ENCODE measurements at places on chromosomes 7 and 10.
A peak's percentile ranks its signal among the peaks of the same experiment; 100 is the strongest.

- DNase-seq: no peak
Observed at GRCh38 chr7:33850768-33851167, 54.6 kb upstream of the BMPER start.

DNA sequence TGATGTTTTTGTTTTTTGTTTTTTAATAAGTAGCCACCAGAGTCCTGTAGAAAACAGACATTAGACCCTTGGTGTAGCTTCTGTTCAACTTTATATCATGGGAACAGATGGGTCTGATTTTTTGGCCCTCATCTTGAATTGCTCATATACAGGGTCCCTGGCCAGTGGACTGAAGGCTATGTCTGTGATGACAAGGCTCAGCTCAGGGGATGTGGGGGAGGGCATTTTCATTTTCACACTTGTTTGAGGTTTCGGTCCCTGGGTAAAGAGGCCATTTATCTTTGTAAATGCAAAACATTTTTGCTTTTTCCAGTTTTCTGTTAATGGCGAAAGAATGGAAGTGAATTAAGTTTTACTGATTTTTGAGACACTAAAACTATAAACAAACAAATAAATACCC lies 257.6 kb upstream of the PHYHIPL start:
- DNase-seq: no peak

GRCh38 chr7:130951976-130952876 lies 218.2 kb upstream of the KLF14 start:
- DNase-seq: no peak

DNA sequence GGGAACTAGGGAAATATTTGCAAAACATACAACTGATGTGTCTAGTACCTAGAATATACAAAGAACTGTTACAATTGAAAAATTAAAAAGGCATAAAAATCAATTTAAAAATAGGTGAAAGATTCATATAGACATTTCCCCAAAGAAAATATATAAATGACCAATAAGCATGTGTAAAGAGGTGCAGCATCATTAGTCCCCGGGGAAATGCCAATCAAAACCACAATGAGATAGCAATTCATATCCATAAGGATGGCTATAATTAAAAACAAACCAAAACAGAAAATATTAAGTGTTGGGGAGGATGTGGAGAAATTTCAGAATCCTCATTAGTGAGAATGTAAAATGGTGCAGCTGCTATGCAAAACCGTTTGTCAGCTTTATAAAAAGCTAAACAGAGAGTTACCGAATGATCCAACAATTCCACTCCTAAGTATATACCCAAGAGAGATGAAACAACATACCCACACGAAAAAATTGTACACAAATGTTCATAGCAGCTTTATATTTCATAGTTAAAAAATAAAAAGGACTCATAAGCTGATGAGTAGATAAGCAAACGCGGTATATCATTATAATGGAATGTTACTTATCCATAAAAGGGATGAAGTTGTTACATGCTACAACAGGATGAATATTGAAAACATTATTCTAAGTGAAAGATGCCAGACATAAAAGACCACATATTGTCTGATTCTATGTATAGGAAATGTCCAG lies 210.1 kb upstream of the INHBA start:
- DNase-seq: no peak

- no peak for DNase-seq
Observed at GRCh38 chr10:124661660-124662180, 82.5 kb downstream of the FAM53B start.

DNA sequence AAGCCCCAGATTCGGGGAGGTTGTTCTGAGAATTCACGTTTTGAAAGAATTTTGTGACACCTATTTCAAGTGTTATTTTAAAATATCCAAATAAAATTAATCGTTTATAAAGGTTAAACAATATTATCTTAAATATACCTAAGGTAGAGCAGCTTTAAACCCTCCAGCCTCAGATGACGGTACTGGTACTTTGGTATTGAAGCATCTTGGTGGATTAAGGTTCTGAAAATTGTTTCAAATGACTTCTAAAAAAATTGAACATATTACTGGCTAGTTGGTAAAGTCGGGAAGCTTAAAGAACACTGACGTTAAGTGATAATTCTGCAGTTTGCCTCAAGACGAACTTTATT lies 392 bp upstream of the HUS1 start:
- DNase-seq: no peak

DNA sequence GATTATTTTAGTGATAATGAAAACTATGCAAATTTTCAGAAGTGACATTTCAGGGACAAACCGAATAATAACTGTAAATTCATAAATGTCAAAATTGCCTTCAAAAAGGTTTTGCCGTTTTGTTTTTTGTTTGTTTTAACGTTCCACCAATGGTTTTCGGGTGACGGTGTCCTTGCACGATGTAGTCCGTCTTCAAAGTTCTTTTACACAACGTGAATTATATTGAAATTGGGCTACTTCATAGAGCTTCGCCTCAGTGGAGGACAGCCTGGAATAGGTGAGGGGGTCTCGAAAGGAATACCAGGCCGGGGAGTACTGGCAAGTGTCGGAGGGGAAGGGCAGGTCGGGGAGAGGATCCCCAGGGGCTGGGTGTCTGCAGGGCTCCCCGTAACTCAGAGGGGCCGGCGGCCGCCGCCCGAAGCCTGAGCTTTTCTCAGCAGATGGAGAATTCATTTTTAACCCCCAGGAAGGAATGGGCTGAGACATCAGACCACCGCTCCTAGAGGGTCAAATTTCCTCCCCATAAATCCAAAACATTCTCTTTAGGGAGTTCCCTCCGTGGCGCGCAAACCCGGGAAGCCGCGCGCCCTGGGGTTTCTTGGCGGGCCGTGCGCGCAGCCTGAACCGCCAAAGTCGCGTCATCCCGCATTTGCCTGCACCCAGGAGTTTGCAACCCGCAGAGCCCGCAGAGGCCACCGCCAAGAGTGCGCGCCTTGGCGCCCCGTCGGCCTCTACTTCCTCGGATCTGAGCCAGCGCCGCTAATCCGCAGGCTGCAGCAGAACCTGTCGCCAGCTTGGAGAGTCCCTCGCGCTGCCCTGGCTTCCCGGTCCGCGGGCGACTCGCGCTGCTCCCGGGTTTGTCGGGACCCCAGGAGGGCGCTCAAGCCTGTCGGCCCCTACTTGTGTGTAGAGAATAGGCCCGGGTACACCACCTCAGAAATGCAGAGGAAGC lies 17.3 kb upstream of the EVX1 start:
- no peak for DNase-seq

- no peak for DNase-seq
Observed at GRCh38 chr7:34191771-34192479, 286.6 kb downstream of the BMPER start.

GRCh38 chr7:158355456-158356065 lies 232.1 kb downstream of the PTPRN2 start:
- DNase-seq: no peak

DNA sequence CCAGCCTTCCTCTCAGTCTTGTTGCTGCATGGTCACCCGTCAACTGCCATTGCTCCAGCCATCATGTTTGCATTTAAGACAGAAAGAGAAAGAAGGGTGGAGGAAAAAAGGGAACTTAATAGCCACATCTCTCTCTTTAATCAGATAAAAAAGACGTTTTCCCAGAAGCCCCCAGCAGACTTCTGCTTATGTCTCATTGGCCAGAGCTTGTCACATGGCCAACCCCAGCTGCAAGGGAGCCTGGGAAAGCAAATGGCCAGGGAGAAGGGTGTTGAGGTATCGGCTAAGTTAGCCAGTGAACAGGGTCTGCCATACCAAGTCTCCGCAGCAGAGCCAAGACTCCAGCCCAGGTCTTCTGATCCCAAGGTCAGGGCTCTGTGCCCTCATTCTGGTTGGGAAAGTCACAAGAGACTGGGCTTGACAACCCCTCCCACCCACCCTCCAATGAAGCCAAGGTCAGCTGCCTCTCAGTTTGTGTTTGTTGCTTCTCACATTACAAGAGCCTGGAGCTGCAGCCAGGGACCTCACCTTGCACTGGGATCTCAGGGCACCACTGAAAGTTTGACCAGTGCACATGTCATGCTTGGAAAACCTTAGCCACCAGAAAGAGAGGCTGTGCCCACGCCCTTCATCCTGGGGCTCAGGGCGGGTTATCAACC lies 80.3 kb upstream of the LYZL2 start:
- no peak for DNase-seq

GRCh38 chr7:99975782-99976521 lies at the start of gene AZGP1:
AZGP1 (minus strand) TSS chr7:99976031; CDS start chr7:99976020, 11 bp downstream.
- DNase-seq: no peak

DNA sequence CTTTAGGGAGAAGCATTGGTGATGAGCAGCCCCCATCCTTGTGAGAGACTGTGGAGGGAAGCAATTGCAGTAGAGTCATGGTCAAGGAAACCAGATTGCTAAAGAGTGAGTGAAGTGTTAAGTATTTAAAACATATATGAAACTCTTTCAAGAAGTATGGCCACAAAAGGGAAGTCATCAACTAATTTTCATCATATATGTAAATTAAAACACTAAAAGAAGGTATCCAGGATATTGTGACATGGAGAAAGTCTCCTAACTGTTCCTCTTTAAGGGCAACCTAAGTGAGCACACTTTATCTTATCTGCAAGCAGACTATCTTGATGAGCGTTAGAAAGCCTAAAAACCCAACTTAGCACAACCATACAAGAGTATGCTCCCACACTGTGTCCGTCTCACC lies 69.7 kb downstream of the CD36 start:
- DNase-seq: no peak

DNA sequence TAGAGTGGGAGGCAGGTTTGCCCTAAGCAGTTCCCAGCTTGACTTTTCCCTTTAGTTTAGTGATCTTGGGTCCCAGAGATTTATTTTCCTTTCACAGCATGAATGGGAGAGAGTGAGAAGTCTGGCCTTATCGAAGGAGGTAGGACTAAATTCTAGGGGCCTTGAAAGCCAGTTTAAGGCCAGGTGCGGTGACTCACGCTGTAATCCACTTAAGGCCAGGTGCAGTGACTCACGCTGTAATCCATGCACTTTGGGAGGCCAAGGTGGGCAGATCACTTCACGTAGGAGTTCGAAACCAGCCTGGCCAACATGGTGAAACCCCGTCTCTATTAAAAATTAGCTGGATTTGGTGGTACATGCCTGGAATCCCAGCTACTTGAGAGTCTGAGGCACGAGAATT lies 392.2 kb downstream of the ACTR3B start:
- no peak for DNase-seq

DNA sequence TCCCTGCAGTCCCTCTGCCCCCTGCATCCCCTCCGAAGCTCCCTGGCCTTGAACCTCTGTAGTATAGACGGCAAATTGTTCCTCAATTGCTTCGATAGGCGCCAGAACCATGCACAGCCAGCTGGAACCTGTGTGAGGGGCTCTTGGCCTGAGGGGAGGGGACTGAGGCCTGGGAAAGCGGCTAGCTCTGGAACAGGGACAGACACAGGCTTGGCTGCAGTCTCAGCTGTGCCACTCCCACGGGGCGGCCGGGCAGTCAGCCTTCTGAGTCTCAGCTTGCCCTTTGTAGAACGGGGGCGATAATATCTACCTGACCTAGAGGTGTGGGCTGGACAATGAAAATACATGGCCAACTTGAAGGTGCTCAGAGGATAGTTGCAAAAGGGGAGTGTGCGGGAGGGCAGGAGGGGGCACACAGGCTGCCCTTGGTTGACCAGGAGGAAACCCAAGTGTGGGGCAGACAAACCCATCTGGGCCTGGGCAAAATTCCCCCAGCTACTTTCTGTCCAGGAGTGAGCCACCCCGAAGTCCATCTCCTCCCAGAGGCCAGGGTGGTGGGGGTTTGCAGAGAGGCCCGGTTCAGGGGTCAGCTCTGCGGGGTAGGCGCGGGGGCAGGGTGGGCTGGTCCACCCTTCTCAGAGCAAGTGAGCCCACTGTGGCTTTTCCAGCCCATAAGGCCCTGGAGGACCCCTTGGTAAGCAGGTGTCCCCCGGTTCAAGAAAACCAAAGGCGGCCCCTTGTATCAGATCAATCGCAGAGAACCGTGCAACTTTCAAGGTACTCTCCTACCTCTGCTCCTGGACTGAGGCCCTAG lies 4.6 kb downstream of the CRYGN start:
- no peak for DNase-seq

GRCh38 chr7:22278660-22279059 lies 78.3 kb downstream of the RAPGEF5 start:
- no peak for DNase-seq

- DNase-seq: no peak
Observed at GRCh38 chr7:83502636-83503035, 146.3 kb downstream of the SEMA3E start.

DNA sequence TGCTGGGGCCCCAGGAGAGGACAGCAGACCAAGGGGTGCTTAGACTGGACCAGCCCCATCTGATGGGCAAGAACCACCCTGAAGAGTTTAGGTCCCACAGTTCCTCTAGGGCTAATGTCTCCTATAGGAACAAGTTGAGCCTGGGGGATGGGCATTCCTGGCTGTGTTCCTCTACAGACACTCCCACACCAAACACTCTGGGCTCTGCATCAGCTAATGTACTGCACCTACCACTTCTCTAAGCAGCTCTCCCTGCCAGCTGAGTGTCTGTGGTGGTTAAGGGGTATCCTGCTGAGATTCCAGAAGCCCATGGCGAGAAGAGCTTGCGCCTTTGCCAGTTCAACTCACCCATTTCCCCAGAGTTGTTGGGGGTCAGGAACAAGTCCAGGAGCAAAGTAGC lies 284.1 kb upstream of the CSTF2T start:
- no peak for DNase-seq

DNA sequence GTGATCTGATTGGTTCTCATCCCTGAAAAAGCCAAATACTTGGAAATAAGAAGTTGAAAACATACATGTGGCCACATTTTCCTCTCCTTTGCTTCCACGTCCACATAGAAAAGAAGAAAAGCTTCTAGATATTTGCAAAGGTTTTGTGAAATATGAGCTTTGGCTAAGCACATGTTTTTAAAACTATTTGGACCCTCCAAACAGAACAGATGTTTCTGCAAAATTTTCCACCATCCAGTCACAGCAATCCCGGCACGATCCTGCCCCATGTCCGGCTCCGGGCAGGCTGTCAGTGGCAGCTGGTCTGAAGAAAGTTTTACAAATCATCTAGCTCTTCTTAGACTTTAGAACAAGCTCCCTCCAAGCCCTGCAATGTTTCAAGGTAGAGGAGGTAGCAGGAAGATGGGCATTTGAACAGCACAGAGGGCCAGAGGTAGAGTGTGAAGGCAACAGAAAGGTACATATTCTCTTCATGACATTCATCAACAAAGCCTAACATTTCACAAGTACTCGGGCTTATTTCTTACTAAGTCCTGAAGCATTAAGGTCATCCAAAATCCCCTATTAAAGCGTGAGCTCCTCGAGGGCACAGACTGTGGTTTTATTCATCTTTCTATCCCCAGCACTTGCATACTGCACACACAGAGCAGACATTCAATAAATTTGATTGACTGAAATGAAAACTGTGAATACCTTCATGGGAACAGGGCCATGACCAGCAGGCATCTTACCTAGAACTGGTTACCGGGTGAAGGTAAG lies 110.1 kb downstream of the JAZF1 start:
- no peak for DNase-seq

DNA sequence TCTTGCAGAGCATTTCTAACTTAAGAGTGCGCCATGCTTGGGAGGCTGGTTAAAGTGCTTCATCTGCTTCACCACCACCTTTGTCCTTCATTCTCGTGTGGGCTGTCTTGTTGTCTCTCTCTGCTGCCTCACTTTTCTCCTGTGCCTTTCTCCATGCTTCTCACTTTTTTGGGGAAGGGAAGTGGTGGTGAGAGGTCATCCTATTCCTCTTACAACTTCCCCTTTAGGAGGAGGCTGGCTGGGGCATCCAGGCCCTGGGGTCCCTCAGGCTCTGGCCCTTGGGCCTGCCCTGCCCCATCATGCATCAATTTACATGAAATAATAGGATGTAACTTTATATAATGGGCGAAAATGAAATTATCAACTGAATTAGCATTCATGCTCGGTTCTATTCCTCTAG lies 39.9 kb upstream of the PIP4K2A start:
- DNase-seq: no peak

- peak; percentile 4 for DNase-seq
Observed at GRCh38 chr7:120272701-120273475, at the start of gene KCND2. KCND2 (plus strand) TSS chr7:120273175.

- no peak for DNase-seq
Observed at GRCh38 chr10:78658645-78659597, 409.8 kb upstream of the ZMIZ1 start.
